ENCODE measurements at places on chromosomes 16 and 17.

DNA sequence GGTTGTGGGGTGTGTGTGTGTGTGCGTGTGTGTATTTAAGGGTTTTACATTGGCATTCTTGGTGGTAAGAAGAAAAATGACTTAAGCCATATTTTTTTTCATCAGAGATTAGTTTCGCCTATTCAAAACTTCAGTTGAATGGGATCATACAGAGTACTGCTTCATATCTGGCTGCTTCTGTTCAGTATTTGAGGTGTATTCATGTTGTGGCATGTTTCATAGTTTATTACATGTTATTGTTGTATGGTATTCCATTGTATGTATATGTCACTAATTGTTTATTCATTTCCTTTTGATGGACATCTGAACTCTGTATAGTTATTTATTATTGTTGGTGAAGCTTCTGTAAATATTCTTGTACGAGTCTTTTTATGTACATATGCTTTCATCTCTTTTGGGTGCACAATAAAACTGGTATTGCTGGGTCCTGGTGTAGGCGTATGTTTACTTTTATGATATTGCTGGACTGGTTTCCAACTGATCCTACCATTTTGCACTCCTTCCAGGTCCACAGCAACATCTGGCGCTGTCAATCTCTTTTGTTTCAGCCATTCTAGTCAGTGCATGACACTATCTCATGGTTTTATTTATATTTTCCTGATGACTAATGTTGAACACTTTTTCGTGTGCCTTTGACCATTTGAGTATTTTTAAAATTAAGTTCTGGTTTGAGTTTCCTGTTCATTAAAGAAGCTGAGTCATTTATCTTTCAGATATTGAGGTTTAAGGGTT is 77.4 kb upstream of the MAF start:
- DNase-seq, result no peak

- no peak for DNase-seq
These were observed 126.0 kb upstream of the ERCC4 start for GRCh38 chr16:13793841-13794409.

DNA sequence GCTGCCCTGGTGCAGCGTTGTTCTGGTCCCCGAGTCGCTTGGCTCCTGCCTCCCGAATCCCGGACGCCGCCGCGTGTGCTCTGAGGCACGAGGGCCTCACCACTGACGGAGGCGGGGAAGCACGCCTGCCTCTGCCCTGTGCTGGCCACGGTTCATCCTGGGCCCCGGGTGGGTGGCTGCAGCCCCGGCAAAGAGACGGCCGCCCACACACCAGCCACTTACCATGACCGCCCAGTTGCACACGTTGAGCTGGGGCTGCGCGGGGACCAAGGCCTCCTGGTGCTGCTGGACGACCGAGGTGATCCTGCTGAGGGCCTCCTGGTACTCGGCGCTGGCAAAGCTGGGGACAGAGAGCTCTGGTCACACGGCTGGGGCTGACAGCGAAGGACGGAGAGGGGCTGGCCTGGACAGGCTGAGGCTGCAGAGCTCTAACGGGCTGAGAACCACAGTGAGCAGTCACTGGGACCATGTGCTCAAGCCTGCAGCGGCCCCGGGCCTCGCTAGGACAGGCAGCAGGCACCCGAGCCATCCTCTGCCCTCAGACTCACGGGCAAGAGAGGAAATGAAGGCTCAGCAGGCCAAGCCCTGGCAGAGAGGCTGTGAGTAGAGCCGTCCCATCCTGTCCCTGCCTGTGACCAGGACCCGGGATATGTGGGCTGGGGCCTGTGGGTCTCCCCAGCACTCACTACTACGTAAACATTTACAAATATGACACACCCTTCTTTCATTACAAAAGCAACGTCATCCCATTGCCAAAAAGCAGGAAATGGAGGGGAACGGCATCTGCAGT is 6.3 kb upstream of the APRT start:
- no peak for DNase-seq

DNA sequence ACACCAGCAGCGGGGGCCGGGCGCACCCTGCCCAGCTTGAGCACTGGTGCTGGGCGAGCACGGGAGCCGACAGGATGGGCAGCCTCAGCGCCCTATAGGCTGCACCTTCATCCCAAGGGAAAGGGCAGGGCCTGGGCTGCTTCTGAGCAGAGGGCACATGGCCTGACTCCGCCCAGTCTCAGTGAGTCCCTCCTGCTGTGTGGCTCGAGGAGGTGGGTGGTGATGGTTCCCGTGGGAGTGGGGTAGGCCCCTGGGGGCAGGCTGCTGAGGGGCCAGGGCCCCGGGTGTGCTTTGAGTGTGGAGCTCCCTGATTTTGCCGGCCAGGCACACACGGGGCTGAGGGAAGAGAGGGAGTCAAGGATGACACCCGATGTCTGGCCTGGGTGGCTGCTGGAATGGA is 37.9 kb downstream of the TSC2 start:
- DNase-seq, result no peak

DNA sequence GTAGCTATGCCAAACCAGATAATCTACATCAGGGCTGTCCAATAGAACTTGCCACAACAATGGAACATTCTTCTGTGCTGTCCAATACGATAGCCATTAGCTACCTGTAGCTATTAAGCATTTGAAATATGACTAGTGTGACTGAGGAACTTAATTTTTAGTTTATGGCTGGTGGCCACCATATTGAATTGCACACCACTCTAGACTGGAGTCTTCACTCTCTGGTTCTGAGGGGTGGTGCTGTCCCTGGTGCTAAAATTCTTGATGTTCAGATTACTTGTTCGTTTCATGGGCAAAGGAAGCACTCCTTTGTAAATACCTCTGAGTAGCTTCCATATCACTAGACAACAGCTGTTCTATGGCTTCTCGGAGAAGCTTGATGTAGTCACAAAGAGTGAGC is 296.6 kb downstream of the NPIPA8 start:
- no peak for DNase-seq

- DNase-seq, result peak; percentile 86
These were observed 9.3 kb downstream of the GAS2L2 start for GRCh38 chr17:35743626-35744328.

DNA sequence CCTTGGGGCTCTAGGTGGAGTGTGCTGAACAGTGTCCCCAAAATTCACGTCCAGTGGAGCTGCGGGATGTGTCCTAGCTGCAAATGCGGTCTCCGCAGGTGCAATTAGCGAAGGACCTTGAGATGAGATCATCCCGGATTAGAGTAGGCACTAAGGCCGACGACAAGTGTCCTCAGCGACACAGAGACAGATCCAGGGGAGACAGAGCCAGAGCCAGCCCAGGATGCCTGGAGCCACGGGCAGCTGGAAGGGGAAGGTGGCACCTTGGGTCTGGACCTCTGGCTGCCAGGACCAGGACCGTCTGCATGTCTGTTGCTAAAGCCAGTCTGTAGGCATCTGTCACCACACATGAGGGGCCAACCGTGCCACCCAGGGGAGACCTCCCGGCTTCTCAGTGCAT is 24.5 kb downstream of the SLC7A5 start:
- no peak for DNase-seq

- no peak for DNase-seq
These were observed 21.6 kb upstream of the PPM1E start for GRCh38 chr17:58734040-58734439.

GRCh38 chr16:14462811-14463210 is 167.2 kb downstream of the PARN start:
- no peak for DNase-seq

- peak; percentile 58 for DNase-seq
These were observed 16.1 kb downstream of the NAA60 start for GRCh38 chr16:3459401-3460090.

DNA sequence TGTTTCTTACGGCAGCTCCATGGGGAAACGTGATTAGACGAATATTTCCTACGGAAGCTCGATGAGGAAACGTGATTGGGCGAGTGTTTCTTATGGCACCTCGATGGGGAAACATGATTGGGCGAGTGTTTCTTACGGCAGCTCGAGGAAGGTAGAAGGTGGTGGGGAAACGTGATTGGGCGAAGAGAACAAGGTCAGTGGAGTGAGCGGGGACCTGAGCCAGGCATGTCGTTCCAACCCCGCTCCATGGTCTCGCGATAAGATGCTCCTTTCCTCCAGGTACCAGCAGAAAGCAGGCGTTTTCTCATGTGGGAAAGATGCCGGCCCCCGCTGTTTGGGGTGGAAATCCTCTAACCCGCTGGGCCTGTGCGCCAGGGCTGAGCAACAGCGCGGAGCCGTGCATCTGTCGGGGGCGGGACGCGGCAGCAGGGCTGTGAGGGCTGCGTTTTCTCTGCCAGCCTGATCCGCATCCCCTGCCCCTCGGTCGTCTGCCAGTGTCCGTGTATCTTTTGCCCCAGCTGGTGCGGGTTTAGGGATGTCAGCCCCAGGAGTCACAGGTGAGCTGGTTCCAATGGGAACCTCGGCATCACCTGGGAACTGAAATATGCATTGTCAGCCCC is 25.6 kb upstream of the DOC2B start:
- DNase-seq, result peak; percentile 76

DNA sequence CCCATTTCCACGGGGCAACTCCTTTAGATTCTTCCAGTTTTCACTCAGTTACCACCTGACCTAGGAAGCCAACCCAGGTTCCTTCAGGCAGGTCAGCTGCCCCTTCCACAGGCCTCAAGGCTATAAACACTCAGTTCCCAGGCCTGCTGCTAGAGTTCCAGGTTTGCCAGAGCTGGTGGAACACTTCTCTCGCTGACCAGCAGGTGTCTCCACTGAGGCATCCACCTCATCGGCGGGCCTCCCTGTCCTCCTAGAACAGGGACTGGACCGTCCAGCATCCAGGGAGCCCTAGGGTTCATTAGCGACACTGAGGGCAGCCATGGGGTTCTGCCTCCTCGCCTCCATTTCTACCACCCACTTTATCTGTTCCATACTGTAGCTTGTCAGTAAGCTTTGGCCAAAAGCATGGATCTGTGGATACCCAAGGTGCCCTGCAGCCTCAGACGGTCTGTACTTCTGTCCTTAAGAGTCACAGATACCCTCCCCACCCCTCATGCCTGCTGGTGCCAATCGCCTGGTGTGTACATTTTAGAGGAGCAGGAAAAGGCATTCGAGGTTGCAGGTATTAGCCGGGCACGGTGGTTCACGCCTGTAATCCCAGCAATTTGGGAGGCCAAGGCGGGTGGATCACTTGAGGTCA is 29.0 kb downstream of the PIMREG start:
- peak; percentile 96 for DNase-seq

- peak; percentile 96 for DNase-seq
These were observed 660 bp upstream of the PRRT2 start for GRCh38 chr16:29811170-29811895.

All from H7 (cell line).